ENCODE measurements at places on chromosomes 6 and 20.

DNA sequence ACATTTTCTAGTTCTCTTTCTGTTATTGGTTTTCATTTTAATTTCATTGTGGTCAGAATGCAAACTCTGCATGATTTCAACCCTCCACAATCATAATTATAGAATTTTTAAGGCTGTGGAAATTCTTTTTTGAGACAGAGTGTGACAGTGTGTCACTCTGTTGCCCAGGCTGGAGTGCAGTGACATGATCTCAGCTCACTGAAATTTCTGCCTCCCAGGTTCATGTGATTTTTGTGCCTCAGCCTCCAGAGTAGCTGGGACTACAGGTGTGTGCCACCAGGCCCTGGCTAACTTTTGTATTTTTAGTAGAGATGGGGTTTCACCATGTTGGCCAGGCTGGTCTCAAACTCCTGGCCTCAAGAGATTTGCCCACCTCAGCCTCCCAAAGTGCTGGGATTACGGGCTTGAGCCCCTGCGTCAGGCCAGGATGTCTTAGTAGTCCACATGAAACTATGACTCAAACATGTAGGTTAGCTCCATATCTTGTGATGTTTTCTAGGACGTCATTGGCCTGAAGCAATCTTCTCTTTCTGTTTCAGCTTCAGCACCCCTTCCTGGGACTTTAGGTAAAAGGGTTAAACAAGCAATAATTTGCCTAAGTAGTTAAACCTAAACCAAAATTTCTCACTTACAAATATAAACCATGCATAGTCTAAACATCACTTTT is 47.4 kb upstream of the SAMD3 start:
- no peak for DNase-seq

GRCh38 chr6:56806368-56806767 is 148.5 kb upstream of the BEND6 start:
- DNase-seq: no peak

DNA sequence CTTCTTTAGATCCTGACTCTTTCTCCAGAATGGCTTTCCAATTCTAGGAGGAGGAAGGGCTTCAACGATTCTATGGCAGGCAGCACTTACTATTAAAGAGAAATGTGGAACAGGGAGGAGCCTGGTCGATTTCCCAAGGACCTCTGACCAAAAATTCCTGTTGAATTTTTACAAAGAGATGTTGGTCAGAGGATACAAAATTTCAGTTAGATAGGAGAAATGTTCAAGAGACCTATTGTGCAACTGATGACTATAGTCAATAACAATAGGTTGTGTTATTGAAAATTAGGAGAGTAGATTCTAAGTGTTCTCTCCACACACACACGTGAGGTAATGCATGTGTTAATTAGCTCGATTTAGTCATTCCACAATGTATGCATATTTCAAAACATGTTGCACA is 130.1 kb upstream of the TNFAIP3 start:
- DNase-seq: no peak

DNA sequence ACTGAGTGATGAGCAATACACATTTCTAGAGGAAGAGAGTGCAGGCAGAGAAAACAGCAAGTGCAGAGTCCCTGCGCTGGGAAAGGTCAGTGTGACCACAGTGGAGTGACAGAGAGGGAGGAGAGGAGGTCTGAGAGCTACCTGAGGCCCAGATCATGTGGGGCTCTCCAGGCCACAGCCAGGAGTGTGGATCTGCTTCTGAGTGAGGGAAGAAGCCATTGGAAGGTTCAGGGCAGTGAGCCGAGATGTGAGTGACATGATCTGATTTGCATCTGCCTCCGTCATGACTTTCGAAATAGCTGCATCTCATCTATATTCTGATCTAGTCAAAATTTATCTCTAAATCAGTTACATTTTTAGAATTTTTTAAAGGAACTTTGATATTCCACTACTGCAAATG is 367.1 kb downstream of the PREX1 start:
- no peak for DNase-seq

All from GM18507 (cell line).